Smooth muscle cell of trachea (primary cell): ENCODE measurements at places on chromosomes 13 and 19. TPM values are rescaled to one million over a fixed set of nuclear protein-coding genes. Genes with fewer than 3 reads are reported as not detected.

Gene PPFIA3
- 1.0 and 1.5 TPM in 2 replicates for total RNA-seq

Gene ZNF726
- total RNA-seq: 0.83 and 4.1 TPM in 2 replicates

Gene CGB1
- total RNA-seq: not detected in 2 replicates

Gene PPM1N
- total RNA-seq: 3.3 and 4.1 TPM in 2 replicates

Gene MAN2B1
- total RNA-seq: 34.5 and 56.2 TPM in 2 replicates

Gene C19orf33
- not detected in 2 replicates for total RNA-seq

Gene FGF22
- total RNA-seq: 0.15 TPM in 1 of 2 replicates, not detected in the other

Gene ZNF296
- 0.17 and 0.29 TPM in 2 replicates for total RNA-seq

Gene B3GNT8
- 3.5 and 4.5 TPM in 2 replicates for total RNA-seq

Gene PTGIR
- total RNA-seq: 2.9 and 6.8 TPM in 2 replicates

Gene IL27RA
- total RNA-seq: 0.87 and 1.5 TPM in 2 replicates

Gene STX10
- 83.4 and 102 TPM in 2 replicates for total RNA-seq

Gene STOML3
- total RNA-seq: not detected in 2 replicates

Gene PEG3
- total RNA-seq: 0.29 and 5.0 TPM in 2 replicates

Gene LILRB1
- not detected in 2 replicates for total RNA-seq

Gene KIR2DL4
- not detected in 2 replicates for total RNA-seq

Gene NBEA
- 6.8 and 7.4 TPM in 2 replicates for total RNA-seq

Gene ENOX1
- total RNA-seq: 1.6 and 4.5 TPM in 2 replicates

Gene TMEM147
- total RNA-seq: 56.6 and 103 TPM in 2 replicates

Gene IGFL1
- not detected in 2 replicates for total RNA-seq

Gene FAM32A
- 119 and 125 TPM in 2 replicates for total RNA-seq

Gene KLK15
- total RNA-seq: not detected in 2 replicates

Gene FXYD3
- not detected in 2 replicates for total RNA-seq

Gene CARM1
- total RNA-seq: 38.7 and 49.8 TPM in 2 replicates

Gene HCST
- total RNA-seq: 0.87 and 1.8 TPM in 2 replicates

Gene ZNF577
- total RNA-seq: 7.9 and 8.3 TPM in 2 replicates
